T-helper 17 cell (primary cell): ENCODE measurements at places on chromosomes 2 and 18.

GRCh38 chr2:230938098-230938497, 13.1 kb upstream of the GPR55 start:
- peaks cover 4% of the 10 kb centered on the region for H3K4me1 ChIP-seq
- peaks cover 2% of the 10 kb centered on the region for H3K36me3 ChIP-seq
- no peak overlapping the region for H3K27ac ChIP-seq
- DNase-seq: no peak

GRCh38 chr2:21424375-21424774, 300.6 kb downstream of the TDRD15 start:
- H3K4me3 ChIP-seq: no peak overlapping the region
- no peaks in the 10 kb centered on the region for H3K27me3 ChIP-seq
- no peak overlapping the region for H3K27ac ChIP-seq
- no peaks in the 10 kb centered on the region for H3K36me3 ChIP-seq

DNA sequence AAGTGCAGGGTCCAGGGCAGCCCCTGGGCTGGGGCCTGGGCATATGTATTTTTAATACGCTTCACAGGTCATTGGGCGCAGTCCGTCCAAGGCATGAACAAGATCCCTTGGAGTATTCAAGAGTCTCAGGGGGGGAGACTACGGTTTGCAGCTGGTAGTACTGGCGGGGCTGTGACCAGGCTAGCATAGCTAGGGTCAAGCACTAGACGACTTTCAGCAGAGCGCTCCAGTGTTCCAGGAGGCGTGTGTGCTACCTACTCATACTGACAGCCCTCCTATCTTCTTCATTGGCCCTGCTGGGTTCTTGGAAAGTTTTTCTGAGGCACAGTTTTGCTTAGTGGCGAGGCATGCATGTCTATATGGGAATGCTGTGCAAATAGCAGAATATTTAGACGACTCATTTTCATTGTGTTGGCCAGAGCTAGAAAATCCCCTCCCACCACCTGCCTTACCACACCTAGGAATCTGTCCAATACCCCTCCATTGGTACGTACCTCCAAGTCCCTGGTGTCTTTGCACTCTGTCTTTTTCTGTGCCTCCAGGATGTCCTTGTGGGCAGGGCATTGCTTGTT, 68.2 kb downstream of the GLI2 start:
- peaks cover 4% of the 10 kb centered on the region for H3K36me3 ChIP-seq
- no peak for DNase-seq
- H3K4me1 ChIP-seq: no peaks in the 10 kb centered on the region
- no peak overlapping the region for H3K4me3 ChIP-seq

- H3K27ac ChIP-seq: no peak overlapping the region
- H3K27me3 ChIP-seq: peaks cover 83% of the 10 kb centered on the region
- no peak for DNase-seq
- H3K4me3 ChIP-seq: no peak overlapping the region
These were observed 9.6 kb downstream of the HOXD8 start for GRCh38 chr2:176138923-176139660.
